Activated T-helper 2 cell treated with anti-CD3 and anti-CD28 coated beads, Interferon-gamma antibody, Interleukin-2, Interleukin-4, amounts not matched to agents 10 μg/mL and 5 μg/mL and 100 μg/mL, durations not matched to agents 14 hours and 24 hours and 36 hours (primary cell): ENCODE measurements at places on chromosomes 2 and 18. TPM values are rescaled to one million over a fixed set of nuclear protein-coding genes. Genes with fewer than 3 reads are reported as not detected.

Gene DNAH7
- total RNA-seq: not detected in 2 replicates

- DNase-seq: no peak
Measured at GRCh38 chr2:10036095-10036884, 7.1 kb upstream of the KLF11 start.

DNA sequence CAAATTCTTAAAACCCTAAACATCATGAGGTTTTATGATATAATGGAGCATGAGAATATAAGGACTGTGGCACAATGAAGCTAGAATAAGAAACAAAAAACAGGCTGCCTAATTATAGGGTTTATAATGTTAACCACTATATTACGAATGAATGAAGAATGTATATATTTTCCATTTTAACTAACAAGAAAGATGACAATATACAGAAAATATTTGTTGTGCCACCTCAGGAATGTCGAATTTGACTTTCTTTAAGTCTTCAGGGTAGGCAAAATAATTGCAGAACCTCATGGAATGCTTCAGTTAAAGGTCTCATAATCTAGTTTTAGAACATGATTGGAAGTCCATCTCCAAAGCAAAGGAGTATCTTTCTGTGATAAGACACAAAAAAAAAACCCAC lies 282.9 kb upstream of the SLC8A1 start:
- no peak for DNase-seq

Gene FBXO48
- 1.3 TPM in 2 replicates for total RNA-seq

Gene ALKAL2
- 16.3 and 17.6 TPM in 2 replicates for total RNA-seq

Gene DLX2
- 0.14 TPM in 1 of 2 replicates, not detected in the other for total RNA-seq

DNA sequence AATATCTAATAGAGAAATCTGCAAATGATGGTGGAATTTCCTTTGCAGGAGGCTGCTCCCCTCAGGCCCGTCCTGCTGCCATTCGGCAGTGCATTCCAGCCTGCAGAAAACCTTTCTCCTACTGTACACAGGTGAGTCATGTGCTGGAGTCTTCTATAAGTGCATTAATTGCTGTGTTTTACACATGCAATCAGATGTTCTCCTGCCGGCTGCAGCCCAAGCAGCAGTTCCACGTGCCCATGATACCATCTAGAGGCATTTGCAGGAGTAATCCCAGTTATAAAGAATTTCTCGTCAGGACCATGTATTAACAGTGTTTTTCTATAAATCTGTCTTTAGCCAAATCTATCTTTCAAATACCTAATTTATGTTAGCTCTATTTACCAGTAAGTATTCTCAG lies 304.7 kb upstream of the HNMT start:
- DNase-seq: no peak
